Foreskin keratinocyte (primary cell): ENCODE measurements at places on chromosomes 12 and 14. TPM values are rescaled to one million over a fixed set of nuclear protein-coding genes. Genes with fewer than 3 reads are reported as not detected.

DNA sequence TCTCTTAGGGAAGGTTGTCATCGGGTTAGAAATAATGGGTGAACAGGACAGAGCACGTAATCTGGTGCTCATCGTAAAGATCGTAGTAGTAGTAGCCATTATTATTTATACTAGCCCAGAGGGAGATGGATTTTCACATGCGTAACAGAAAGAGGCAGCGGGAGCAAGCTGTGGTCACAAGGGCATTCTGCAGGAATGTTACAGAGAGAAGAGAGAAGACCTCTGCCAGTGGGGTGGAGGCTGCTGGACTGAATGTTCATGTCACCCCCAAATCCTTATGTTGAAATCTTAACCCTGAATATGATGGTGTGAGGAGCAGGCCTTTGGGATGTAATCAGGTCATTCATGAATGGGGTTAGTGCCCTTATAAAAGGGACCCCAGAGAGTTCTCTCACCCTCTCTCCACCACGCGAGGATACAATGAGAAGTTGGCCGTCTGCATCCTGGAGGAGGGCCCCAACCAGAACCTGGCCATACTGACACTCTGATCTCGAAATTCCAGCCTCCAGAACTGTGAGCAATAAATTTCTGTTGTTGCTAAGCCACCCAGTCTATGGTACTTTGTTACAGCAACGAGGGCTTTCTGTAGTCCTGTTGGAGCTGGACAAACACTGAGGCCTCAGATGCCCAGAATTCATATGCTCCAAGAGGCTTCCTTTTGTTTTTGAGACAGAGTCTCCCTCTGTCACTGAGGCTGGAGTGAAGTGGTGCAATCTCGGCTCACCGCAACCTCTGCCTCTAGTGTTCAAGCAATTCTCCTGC, 131.2 kb upstream of the MED13L start:
- DNase-seq, result no peak

The DPF3 gene
- total RNA-seq, result 0.18 and 0.95 TPM in 2 replicates

The SLC25A47 gene
- not detected in 2 replicates for total RNA-seq

GRCh38 chr14:34172173-34172451, 221.2 kb upstream of the EGLN3 start:
- DNase-seq, result no peak

DNA sequence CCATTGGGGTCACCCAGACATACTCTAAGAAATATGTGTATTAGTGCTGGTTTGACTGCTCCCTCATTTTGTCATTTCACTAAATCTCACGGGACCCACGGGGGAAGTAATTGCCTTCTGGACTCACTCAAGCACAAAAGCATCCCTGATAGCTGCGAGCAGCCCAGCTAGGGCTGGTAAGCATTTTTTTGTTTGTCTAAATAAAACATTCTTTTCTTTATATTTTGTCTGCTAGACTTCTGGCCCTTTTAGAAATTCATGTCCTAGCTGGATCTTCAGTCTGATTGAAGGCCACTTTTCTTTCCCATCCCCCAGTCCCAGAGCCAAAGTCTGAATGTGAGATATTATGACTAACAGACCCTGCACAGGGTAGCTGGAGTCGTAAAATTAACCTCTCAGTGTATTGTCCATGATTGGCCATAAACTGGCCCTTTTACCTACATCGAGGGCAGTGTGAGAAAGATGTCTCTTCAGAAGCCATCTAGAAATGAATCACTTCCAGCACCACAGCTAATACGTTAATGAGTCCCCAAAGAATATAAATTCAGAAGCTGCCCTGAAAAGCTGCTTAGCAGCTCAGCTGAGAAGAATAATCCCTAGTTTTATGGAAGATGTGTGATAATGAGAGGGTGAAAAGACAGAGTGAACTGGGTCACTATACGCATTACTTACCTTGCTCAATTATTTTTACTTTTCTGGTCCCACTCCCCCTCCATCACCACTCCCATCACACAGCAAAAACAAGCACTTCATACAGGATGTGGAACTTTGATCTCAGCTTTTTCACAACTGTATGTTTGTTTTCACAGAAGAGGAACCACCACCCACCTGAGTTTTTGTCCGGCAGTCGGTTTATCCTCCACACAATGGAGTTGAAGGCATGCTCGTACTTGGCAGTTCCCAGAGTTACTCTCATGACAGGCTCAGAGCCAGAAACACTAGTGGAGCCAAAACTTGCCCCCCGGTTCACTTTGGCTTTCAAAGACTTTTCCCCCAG, 55.6 kb upstream of the GTF2A1 start:
- DNase-seq, result no peak

DNA sequence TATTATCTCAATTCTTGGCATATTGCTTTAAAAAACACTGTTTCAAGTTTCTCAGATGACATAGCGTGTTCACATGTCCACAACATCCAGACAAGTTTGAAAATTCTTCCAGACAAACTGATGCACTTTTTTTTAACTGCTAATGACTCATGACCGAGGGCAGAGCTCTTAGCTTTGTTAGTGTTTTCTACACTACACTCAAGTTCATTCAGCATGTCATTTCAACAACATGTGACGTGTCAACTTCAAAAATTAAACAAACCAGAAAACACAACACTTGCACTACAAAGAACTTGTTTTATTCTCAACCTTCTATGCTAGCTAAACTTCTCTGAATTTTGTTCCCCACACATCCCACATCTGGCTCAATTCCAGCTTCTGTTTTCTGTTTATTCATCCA, 1186.3 kb upstream of the FLRT2 start:
- peak; percentile 34 for DNase-seq

DNA sequence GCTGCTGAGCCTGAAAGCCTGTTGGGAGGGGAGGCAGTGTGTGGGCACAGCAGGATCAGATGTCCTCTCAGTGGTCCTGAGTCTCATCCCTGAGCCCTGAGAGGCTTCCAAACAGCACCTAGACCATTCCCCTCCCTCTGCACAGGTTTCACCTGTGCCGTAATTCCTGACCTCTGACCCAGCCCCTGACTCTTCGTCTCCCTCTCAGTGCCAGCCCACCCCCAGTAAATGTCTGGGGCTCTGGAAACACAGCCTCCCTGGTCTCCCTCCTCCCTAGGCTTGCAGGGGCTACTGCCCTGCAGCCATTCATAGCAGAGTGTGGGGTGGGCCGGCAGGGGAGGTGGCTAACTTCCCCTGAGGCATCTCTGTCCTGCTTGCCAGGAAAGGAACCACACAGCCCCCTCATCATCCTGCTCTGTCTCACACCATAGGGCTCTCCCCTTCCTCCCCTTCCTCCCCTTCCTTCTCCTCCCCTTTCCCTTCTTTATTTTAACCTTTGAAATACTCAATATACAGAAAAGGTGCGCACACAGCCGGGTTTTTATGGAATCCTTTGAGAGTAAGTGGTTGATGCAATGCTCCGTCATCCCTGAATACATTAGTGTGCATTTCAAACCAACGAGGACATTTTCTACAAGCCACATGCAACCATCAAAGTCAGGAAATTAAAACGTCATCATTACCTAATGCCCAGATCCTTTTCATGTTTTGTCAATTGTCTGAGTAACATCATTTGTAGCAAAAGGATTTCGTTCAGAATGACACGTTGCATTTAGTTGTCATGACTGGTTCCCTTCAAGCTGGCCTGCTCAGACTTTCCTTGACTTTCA, 67.0 kb downstream of the PRMT8 start:
- DNase-seq, result no peak

The TAS2R9 gene
- not detected in 2 replicates for total RNA-seq

- DNase-seq, result peak; percentile 78
These were observed 4.9 kb upstream of the NECAP1 start for GRCh38 chr12:8077207-8077606.

DNA sequence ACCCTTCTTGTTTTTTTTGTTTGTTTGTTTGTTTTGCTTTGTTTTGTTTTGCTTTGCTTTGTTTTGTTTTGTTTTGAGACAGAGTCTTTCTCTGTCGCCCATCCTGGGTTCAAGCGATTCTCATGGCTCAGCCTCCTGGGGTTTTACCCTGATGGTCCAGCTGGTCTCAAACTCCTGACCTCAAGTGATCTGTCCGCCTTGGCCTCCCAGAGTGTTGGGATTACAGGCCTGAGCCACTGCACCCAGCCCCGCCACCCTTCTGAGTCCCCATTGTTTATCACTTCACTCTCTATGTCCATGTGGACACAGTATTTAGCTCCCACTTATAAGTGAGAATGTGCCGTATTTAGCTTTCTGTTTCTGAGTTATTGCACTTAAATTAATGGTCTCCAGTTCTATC, 36.9 kb upstream of the BICD1 start:
- no peak for DNase-seq

- DNase-seq, result no peak
These were observed 128.1 kb downstream of the ASCL1 start for GRCh38 chr12:103085541-103085940.

The MIP gene
- not detected in 2 replicates for total RNA-seq

The TBX3 gene
- total RNA-seq, result 25.1 and 33.5 TPM in 2 replicates

GRCh38 chr12:57694459-57695019, 607 bp downstream of the OS9 start:
- no peak for DNase-seq

DNA sequence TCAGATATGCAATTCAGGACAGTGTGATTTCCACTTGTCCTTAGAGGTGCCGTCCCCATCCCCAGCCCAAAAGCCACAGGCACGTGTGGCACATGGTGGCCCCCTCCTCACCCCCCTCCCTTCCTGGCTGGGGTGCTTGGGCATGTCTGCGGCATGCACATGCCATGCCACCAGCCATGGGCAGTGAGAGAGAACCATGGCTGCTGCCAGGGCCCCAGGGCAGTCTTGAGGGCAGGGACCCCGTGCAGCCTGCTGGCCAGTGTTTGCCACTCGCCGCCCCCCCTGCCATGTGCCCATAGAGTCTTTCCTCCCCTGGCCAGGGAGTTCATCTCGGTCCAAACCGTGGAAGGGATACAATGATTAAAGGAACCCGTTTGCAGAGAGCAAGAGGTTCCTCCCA, 41.5 kb downstream of the TNFAIP2 start:
- DNase-seq, result no peak

DNA sequence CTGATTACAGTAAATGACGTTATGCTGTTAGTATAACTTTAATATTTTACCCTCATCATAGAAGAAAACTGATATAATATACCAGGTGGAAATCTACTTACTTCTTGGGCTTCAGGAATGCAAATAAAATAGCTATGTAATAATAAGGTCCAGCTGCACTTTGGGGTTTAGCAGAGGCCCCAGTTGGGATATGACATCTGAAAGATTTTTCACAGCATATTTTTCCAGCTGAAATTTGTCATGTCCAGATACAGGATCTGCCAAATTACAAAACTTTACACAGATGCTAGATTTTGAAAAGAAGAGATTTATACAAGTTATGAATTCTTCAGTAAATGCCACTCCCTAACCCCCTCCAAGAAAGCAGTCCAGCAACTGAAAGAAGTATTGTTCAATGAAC, 29.2 kb upstream of the DCN start:
- no peak for DNase-seq

- no peak for DNase-seq
These were observed 14.9 kb downstream of the RAB35 start for GRCh38 chr12:120101617-120102016.

- DNase-seq, result no peak
These were observed 52.5 kb downstream of the KIAA0586 start for GRCh38 chr14:58479975-58480374.

The LRRC10 gene
- total RNA-seq, result not detected in 2 replicates

DNA sequence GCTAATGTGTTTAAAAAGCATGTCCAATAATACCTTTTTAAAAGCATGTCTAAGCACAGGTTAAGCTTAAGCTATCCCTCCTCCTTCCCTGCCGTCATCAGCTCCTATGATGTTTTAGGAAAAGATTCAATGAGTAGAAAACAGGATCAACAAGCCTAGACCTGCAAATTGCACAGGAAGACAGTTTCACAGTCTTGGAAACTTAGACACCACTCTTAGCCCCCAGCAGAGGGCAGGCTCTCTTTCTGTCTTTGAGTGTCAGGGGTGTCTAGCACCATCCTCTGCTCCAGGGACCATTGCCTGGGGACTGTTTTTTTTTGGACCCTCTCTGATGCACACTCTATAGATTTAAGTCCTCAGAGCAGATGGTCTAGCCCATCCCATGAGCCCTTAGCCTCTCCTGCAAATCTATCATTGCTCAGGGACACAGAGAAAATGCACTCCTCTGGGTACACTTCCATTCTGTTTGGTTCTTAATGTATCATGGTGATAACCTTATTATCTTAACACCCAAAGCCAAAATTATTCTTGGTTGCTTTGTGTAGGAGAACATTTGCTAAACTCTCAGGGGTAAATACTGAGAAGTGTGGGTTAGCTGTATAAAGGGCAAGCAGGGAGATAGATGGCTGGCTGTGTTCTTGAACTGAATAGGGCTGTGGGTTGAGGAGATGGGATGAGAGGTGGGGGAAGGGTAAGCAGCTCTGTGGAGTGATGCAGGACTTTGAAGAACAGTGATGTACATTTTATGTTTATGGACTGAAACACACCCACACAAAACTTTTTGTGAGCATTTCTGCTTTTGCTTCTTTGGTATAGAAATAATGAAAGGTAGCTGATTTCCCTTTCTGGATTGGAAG, 259.9 kb upstream of the DDHD1 start:
- DNase-seq, result peak; percentile 80

The ARHGAP9 gene
- total RNA-seq, result 0.10 TPM in 1 of 2 replicates, not detected in the other

GRCh38 chr12:11725686-11726085, 76.2 kb downstream of the ETV6 start:
- DNase-seq, result no peak

DNA sequence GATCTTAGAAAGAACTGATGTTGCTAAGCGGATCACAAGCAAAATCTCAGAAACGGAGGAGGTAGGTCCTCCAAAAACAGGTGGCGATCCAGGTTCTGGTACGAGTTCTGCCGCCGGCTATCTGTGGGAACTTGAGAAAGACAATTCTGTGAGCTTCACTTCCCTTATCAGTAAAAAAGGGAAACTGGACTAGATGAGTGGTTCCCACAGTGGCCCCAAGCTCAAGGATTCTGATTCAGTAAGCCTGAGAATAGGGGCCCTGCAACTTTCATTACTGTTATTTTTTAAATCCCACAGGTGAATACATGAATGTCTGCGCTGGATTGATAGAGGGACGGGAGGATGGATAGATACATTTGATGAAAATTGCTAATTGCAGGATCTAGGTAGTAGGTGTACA, 160.2 kb downstream of the PPM1H start:
- DNase-seq, result no peak

DNA sequence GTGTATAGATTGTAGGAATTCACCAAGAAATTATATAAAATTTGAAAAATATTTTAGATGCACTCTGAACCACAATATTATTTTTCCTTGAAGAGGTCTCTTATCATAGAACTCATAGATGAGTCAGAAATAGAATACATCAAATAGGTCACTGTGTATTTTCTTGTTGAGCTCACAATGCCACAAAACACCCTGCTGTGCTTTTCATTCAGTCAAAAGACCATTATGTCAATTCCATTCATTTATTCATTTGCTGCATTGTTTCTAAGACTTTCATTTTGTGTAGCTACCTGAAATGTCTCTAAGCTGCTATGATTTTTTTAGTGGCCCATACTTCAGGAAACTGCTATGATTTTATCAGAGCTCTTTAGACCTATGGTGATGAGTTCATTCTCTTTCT, 231.9 kb upstream of the AVPR1A start:
- no peak for DNase-seq

The TAS2R14 gene
- 0.92 and 0.95 TPM in 2 replicates for total RNA-seq
